Activated naive CD4-positive, alpha-beta T cell treated with anti-CD3 and anti-CD28 coated beads for 36 hours (primary cell): ENCODE measurements at places on chromosomes 5 and 9. TPM values are rescaled to one million over a fixed set of nuclear protein-coding genes. Genes with fewer than 3 reads are reported as not detected.

DNA sequence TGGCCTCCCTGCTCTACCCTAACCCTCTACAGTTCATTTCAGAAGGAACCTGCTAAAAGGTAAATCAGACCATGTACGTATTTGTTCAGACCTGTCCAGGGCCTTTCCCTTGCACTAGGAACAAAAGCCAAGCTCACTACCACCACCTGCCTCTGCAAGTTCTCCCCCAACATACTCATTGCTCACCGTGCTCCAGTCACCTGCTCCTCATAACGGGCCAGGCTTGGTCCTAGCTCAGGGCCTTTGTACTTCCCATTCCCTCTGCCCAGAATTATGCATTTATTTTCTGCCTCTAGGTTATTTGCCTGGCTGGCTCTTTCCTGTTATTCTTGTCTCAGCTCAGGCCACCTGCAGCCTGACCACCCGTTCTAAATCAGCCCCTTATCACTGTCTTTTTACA is 4.8 kb upstream of the FGF1 start:
- no peak for DNase-seq

DNA sequence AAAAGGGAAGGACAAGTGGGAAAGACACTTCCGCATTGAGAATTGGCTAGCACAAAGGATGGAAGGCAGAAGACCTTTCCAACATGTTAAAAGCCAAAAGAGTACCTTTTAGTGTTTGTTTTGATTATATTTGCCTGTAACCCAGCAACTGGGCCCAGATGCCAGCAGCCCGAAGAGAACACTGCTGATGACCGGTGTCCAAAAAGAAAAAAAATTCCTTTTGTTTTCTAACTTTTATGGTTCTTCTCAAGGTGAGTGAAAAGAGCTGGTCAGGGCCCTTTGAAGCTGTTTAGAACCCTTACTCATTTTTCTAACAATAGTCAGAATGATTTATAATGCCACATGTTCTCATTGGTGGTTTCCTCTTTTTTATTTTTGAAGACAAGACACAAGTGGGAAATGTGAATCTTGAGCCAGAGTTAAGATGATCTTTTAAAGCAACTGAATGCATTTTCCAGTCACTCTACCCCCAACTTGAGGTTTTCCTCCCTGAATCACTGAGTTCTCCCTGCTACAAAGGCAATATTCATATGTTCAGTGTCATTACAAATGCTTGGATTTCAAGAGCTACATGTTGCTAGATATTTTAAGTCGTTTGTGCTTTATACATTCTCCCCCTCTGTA is 32.3 kb upstream of the ZNF462 start:
- DNase-seq = no peak

Gene SOHLH1
- total RNA-seq = not detected

Gene SCGB3A2
- total RNA-seq = not detected

Gene DIMT1
- 47.4 TPM for total RNA-seq

Gene BNIP1
- total RNA-seq = 30.4 TPM
